ENCODE measurements at places on chromosomes 2 and 18.

- no peak for DNase-seq
Observed at GRCh38 chr2:9982248-9982647, 30.8 kb downstream of the GRHL1 start.

GRCh38 chr2:36451512-36451911 lies 95.9 kb downstream of the CRIM1 start:
- no peak for DNase-seq

DNA sequence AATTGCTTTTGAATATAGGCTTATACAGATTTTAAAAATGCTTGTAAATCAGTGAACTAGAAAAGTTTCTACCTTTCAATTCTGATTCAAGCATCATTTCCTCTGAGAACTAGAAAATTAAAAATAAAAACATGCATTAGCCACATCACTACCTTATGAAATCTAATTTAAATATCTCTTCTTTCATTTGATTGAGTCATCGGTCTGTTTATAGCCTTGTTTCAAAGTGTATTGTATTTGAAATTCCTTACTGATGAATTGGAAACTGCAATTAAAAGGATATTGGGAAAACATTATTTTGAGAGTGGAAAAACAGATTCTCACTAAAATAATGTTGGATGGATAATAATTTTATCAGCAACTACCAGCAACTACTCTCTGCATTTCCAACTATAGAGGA lies 717.7 kb upstream of the FAM98A start:
- no peak for DNase-seq

- DNase-seq, result no peak
Observed at GRCh38 chr2:151437630-151438029, 27.9 kb downstream of the RIF1 start.

DNA sequence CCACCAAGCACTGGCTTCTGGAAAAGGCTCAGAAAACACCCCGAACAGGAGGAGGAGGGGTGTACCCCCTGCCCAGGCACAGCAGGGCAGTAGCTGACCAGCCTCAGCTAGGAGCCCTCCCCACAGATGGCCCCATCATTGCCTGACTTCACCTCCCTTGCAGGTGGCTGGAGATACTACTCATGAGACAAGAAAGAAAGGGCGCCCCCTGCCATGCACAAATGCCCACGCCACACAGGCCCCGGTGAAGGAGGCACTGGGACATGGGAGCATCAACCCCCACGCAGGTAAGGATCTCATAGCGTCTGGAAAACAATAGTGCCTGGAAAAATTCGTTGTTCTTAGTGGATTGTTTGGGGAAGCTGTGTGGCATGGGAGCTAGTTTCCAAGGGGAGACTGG lies 240.6 kb downstream of the TFCP2L1 start:
- no peak for DNase-seq

DNA sequence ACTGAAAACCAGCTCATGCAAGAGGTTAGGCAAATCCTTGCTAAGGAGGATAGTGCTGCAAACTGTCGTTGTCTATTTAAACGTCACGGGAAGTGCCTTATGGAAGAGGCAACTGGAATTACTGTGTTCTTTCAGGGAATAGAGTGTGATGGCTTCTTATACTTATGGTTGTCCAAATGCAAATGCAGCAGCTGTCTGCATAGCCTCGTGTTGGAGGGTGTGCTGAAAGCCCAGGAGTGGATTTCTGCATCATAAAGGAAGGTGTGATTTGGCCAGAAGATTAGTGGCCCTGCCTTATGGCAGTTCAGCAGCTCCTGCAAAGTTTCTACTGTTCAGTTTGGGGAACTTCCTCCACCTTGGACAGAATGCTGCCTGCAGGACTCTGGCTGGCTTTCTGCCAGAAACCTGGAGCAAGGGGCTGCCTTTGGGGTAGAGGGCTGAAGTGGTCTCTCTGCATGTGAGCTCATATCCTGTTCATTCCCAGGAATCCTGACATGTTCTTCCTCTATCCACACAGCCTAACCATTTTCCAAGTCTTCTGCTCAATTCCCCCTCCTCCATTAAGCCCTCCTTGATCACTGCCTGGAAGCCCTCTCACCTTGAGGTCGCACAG lies 321.2 kb upstream of the CXCR4 start:
- DNase-seq, result no peak

All from SHP77 (cell line).